Stimulated activated CD4-positive, alpha-beta T cell treated with anti-CD3 and anti-CD28 coated beads, TNF-alpha, amount 100 ng/mL, for 48 hours (primary cell): ENCODE measurements at places on chromosomes 11 and 22.

GRCh38 chr22:43400449-43400848 is 11.4 kb upstream of the MPPED1 start:
- DNase-seq, result no peak

- no peak for DNase-seq
These were observed 64.8 kb downstream of the PHF21B start for GRCh38 chr22:44944883-44945601.

DNA sequence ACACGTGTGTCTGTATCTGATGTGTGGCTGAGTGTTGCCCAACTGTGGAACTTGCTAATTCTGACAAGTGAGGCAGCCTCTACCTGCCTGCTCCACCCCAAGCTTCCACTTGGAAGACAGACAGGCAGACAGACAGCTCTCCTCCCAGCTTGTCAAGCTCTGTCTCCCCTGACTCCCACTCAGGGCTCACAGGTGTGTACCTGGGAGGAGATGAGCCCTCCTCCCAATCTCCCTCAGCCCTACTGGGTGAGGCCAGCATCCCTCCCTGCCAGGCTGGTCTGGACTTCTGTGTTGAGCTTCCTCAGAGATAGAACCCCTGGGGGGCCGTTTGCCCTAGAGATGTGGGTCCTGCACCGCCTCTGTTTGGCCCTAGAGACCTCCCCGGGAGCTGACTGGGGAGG is 1.0 kb upstream of the CHRM1 start:
- DNase-seq, result no peak

GRCh38 chr22:41620589-41621098 is at the start of gene DESI1:
DESI1 (minus strand) TSS chr22:41621043; CDS start chr22:41620839, 204 bp downstream.
- DNase-seq, result no peak

GRCh38 chr11:94513091-94513490 is 830 bp downstream of the C11orf97 start:
- DNase-seq, result no peak

DNA sequence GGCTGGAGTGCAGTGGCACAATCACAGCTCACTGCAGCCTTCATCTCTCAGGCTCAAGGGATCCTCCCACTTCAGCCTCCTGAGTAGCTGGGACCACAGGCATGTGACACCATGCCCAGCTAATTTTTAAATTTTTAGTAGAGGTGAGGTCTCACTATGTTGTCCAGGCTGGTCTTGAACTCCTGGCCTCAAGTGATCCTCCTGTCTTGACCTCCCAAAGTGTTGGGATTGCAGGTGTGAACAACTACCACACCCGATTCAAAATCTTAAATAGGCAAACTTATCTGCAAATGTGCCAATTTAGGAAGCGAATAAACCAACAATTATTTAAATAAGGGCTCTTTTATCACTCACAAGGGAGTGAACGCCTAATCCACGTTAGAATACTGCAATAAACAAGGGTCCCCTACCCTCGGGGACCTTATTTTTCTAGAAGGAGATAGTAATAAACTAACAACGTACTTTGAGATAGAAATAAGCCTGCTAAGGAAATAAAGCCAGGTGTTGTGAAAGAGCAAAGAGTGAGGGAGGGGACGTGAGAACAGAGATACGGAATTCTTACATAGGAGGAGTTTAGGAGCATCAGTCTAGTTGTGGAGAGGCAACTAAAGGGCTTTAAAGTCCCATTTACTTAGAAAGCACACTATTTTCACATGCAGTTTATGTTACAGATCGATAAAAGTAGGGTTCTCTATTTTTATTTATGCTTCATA is 3.0 kb upstream of the WEE1 start:
- no peak for DNase-seq

GRCh38 chr11:64334764-64335735 is 5.0 kb upstream of the CCDC88B start:
- peak; percentile 40 for DNase-seq

- no peak for DNase-seq
These were observed 220.8 kb downstream of the DBX1 start for GRCh38 chr11:19939415-19939929.

DNA sequence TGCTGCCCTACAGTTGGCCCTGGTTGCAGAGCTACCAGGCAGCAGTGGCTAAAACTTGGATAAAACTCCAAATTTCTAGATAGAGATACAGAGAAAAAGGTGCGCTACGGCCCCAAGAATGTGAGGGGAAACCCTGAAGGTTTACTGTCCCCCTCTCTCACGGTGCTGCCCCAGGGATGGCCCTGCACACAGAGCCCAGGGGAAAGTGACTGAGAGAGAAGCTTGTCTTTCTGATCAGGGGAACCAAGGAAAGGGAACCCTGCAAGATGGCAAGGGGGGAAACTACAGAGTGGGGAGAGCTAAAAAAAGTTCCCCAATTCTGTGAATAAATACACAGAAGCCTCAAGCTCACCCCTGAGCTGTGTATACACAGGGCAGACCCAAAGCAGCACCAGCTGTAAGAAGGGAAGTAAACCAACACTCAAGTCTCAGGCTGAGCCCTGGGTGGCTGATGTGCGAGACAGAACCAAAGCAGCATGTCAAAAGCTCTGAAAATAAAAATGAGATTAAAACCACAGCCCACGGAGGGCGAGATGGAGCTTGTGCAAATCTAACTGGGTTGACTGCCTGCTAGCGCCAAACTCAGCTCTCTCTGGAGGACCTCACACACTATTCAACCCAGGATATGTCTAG is 22.1 kb downstream of the GNB1L start:
- no peak for DNase-seq

DNA sequence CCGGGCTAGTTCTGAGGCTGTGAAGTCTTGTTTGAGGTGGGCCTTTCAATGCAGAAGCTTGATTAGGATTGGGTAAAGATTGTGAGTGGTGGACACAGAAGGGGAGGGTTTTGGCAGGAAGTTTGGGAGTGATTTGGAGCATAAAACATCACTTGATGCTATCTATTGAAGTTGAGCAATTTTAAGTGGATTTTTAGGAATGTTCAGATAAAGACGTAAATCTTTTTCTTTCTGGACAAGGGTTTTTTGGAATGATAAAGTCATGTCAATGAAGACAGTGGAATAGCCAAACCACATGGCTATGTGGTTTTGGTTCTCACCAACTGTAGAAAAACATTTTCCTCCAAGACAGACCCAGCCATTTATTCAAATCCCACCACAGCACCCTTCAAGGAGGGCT is 111.2 kb upstream of the SNX19 start:
- no peak for DNase-seq

DNA sequence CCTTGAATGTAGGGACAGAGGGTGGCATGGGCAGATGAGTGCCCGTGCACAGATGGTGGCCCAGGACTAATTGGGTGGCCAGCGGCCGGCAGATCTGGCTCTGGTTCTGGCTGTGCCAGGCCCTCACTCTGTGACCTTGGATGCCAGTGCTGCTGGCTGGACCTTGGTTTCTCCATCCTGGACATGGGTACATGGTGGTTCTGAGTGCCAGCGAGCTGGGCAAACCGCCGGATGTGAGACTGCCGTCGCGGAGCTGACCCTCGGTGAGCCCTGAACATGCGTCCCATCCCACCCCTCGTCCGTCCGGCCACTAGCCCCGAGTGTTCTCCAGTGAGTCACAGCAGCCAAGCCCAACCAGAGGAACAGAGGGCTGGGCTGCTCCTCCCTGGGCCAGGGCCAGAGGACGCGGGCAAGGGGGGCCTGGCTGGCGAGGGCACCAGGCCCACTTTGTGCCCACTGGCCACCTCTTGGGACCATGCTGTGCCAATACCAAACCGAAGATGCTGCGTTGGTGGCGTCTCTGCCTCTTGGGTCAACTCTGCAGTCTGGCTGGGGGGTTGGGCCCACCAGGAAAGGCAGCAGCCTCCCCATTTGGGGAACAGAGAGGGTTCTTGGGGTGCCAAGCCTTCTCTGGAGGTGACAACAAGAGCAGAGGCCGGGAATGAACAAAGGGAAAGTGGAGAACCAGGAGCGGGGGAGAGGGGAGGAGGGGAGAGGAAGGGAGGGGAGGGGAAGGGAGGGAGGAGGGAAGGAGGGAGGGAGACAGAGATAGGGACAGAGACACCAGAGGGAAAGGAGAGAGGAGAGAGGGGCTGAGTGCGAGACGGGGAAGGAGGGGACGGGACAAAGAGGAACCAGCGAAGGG is 10.7 kb downstream of the LSP1 start:
- no peak for DNase-seq

DNA sequence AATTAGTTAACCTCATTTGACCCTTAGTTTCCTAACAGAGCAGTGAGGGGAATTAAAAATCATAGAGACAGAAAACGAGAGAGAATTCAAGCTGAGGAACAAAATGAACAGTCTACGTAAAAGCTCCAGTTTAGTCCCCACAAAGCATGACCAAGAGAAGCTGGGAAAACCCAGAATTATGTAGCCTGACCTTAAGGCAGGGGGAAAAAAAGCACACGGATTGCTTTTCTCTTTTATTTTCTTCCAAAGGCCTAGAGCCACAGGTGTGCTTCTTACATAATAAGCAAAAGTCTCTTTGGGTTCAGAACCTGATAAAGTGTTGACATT is 514 bp upstream of the AMBRA1 start:
- no peak for DNase-seq

DNA sequence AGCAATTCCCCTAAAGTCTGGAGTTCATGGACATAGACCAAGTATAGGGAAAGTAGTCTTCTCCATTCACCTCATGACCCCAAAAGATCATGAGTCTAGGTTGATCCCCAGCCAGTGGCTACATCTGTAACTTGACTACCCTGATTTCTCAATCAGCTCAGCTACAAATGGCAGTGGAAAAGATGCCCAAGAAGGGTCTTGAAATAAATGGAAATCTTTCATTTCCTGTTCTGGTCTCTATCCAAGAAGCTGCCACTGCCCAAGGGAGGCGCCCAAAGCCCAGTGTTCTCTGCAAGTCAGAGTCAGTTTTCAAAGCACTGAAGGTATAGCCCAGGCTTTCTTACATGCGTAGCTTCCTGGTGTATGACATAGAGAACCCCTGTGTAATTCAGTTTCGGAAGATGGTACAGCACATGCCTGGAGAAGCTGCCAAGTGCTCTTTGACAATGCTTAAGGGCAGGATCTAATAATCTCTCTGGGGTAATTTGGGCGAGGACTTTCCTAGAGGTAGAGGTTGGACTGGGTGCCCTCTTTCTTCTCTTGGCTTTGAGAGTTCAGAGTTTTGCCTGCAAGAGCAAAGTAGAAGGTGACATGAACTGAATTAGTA is 101.1 kb downstream of the ADAMTS15 start:
- no peak for DNase-seq

GRCh38 chr11:114200351-114201133 is 95.7 kb upstream of the NNMT start:
- DNase-seq, result no peak

GRCh38 chr11:102110761-102111010 is 439 bp downstream of the YAP1 start:
- DNase-seq, result no peak

GRCh38 chr22:44406341-44407170 is 91.5 kb downstream of the RTL6 start:
- no peak for DNase-seq

- DNase-seq, result no peak
These were observed 2.4 kb downstream of the LTBP3 start for GRCh38 chr11:65555693-65556231.

DNA sequence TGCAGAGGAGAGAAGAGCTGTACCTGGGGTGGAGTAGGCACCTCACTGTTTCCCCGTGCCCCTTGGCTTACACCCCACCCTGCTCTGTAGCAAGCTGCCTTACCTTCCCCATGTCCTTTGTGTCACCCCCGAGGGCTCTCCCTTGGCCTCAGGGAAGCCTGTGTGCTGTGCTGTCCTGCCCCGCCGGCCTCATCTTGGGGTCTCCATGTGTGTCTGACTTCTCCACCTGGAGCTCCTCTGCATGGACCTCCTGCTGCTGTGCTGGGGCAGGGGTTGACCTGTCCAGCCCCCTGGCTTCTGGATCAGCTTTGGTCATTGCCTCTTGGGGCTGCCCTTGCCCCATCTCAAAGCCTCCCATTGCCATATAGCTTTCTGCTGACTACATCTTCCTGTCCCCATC is 59.8 kb downstream of the OSBP2 start:
- DNase-seq, result no peak

GRCh38 chr11:116364348-116364747 is 408.4 kb downstream of the BUD13 start:
- no peak for DNase-seq

GRCh38 chr22:39470451-39471291 is 13.9 kb downstream of the MGAT3 start:
- no peak for DNase-seq

- DNase-seq, result no peak
These were observed 2.3 kb downstream of the PACSIN3 start for GRCh38 chr11:47183969-47184368.

DNA sequence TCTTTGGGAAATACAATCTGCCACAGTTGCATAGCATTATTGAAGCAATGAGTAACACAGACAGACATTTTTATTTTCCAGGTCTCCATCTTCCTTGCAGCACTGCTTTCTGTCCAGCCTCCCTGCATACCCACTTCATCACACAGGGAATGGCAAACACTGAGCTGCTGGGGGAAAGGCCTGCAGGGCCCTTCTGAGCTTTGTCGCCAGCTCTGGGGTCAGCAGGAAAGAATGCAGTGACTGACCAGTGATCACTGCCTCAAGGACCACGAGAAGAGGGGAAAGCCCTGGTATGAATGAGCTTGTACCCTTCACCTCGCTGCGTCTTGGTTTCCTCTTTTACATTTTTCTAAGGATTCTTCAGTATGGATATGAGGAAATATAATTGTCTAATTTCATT is 21.3 kb upstream of the MICAL2 start:
- no peak for DNase-seq

DNA sequence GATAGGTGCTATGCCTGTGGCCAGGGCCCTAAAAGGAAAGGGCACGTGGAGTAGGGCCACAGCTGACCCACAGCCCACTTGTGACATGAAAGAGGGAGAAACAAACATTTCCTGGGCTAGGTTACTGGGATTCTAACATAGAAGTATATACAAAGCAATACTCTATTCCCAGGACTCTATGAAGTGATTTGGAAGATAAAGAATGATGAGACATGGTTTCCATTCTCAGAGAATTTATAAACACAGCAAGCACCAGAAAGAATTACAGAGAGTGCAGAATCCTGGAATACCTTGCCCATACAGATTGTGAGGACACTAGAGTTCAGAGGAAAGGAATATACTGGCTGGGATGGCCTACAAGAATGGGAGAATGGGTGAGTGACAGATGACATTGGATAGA is 86.4 kb downstream of the KIRREL3 start:
- DNase-seq, result no peak

- no peak for DNase-seq
These were observed 1517.4 kb downstream of the BRD1 start for GRCh38 chr22:48310289-48310688.

DNA sequence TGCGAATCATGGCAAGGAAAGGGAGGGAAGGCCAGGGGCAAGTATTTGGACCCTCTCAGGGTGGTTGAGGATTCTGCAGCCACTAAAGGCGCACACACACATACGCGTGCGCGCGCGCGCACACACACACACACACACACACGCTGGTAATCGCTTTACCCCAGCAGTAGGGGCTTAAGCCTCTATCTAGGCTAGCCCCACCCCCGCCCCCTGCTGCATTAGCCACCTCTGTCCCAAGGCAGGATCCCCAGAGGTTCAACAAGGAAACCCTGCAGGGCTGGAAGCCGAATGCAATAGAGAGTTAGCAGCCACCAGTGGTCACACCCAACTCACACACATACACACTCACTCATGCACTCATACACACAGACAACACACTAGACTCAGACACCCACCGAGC is 28.6 kb upstream of the ELFN2 start:
- DNase-seq, result no peak

GRCh38 chr11:75350743-75351540 is 519 bp downstream of the ARRB1 start:
- no peak for DNase-seq
